ENCODE measurements at places on chromosomes 1 and 21. TPM values are rescaled to one million over a fixed set of nuclear protein-coding genes. Genes with fewer than 3 reads are reported as not detected.

- H3K27me3 ChIP-seq = no peaks in the 10 kb centered on the region
- H3K4me1 ChIP-seq = peaks cover 9% of the 10 kb centered on the region
- no peak for DNase-seq
- no peak overlapping the region for H3K27ac ChIP-seq
Measured at GRCh38 chr1:170678027-170678600, 14.2 kb downstream of the PRRX1 start.

DNA sequence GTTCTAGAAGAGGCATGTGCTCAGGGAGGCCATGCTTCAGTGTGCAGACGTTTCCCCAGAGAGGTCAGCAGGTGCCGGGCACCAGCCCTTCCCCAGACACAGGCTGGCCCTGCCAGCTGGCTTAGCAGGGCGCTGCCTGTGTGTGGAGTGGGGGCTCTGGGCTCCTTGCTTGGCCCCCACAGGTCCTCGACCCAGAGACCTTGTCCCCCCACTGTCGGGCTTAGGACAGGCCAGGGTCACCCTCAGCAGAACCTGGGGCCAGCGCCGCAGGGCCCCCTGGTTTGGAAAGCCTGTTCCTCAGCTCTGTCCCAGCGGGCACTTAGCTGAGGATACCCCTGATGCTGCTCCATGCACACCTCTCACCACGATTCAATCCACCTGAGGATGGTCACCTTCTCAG lies 172.3 kb upstream of the ARHGEF16 start:
- H3K27me3 ChIP-seq = no peaks in the 10 kb centered on the region

The CLCA4 gene
- not detected for total RNA-seq

The ZZZ3 gene
- 48.4 TPM for total RNA-seq

DNA sequence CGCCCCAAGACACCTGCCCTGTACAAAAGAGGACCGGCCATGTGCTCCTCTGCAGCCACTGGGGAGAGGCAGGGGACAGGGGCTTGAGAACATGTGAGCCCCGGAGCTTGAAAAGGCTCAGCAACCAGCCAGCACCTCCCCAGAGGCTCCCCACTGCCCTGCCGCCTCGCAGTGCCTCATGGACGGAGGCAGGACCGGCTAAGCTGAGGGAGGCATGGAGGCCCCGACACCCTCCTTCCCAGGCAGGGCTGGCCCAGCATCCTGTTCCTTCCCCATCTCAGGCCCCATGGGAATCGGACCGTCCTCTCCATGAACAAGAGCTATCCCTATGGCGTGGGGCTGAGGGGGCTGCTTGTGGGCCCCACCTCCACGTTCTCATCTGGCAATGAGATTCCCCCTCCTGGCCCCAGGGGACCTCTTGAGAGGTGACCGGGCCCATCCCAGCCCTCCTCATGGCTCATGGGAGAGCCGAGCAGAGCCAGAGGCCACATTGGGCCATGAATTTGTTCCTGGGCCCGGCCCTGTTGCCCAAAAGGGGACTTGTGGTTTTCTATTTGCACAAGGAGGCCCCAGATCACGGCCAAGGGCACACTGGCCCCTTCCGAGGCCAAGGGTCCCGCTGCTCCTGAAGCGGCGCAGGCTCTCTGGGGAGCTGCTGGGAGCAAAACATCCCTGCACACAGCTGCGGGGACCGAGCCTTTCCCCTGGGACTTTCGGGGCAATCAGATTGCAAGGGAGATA lies 65.2 kb upstream of the ARHGEF16 start:
- DNase-seq = no peak
- no peak overlapping the region for H3K4me3 ChIP-seq
- H3K4me1 ChIP-seq = peaks cover 7% of the 10 kb centered on the region
- no peak overlapping the region for H3K27ac ChIP-seq
- no peaks in the 10 kb centered on the region for H3K36me3 ChIP-seq

DNA sequence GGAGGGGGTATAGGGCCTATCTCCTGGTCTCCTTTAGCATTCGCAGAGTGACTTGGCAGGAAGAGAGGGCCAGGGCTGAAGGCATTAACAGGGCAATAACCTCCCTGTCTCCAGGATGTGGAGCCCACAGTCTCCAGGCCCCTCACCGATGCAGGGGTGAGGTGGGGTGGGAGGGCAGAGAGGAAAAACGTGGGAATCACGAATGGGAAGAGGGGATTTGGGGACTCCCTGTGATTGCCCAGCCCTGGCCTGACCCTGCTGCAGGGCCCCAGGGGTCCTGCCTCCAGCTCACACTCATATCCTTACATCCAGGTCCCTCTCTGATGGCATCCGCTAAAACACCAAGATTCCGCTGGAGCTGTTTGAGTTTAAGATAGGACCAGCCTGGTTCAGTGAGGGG lies 14.6 kb downstream of the TFAP2E start:
- H3K27me3 ChIP-seq = no peaks in the 10 kb centered on the region
- no peak overlapping the region for H3K27ac ChIP-seq
- H3K4me3 ChIP-seq = no peak overlapping the region
- H3K36me3 ChIP-seq = no peaks in the 10 kb centered on the region
- no peak for DNase-seq
- H3K4me1 ChIP-seq = no peaks in the 10 kb centered on the region

- no peaks in the 10 kb centered on the region for H3K36me3 ChIP-seq
- peak; percentile 59 for DNase-seq
- H3K27me3 ChIP-seq = no peaks in the 10 kb centered on the region
Measured at GRCh38 chr21:39048064-39048463, 135.2 kb downstream of the PSMG1 start.

The TMEM201 gene
- total RNA-seq = 10.9 TPM

The OR2M3 gene
- not detected for total RNA-seq

DNA sequence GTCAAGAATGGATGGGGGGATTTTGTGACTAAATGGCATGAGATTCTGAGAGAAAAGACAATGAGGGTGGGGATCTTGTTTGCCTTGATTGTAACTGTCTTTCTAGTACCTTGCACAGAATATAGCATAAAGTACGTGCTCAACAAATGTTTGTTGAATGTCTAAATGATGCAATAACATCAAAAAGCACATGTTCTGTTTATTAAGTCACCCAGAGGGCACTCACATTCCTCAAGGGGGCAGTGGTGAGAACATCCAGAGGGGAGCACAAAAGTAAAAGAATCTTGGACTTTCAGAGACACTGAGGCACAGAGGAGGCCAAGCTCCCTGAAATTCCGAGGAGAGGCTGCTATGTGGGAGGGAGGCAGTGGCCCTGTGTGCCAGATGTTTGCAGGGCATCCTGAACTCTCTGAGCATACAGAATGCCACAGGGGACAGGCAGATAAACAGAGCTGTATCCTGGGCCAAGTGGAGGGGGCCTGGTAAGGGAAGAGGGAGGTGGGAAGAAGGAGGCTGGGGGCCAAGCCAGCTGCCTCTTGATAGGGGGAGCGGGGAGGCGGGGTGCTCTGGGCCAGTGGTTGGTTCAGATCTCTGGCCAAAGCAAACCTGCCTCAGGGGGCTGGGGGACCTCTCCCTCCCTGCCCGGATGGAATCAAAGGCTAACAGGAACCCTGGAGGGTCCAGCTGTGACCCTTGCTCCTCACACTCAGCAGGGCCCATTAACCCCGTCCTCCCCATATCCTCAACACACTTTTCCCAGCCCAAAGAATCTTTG lies 6.5 kb upstream of the ATP1A2 start:
- no peaks in the 10 kb centered on the region for H3K4me1 ChIP-seq
- no peak overlapping the region for H3K27ac ChIP-seq
- peaks cover 19% of the 10 kb centered on the region for H3K27me3 ChIP-seq
- DNase-seq = peak; percentile 22
- no peak overlapping the region for H3K4me3 ChIP-seq

The DISC1 gene
- 9.1 TPM for total RNA-seq

DNA sequence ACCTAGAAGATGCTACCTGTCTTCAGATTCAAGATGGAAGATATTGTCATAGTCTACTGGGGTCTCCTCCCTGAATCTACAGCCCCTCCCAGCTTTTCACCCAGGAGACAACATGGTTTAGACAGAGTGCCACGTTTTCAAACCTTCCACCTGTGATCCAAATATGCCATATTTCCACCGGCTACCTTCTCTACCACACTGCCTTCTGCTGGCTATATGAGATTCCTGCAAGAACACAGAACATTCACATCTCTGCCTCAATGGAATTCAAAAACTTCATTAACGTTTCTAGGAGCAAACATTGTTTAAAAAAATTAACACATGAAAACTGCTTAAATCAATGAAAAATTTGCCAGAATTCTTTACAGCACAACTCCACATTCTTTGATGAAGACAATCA lies 12.9 kb upstream of the LELP1 start:
- H3K27me3 ChIP-seq = no peaks in the 10 kb centered on the region
- no peaks in the 10 kb centered on the region for H3K36me3 ChIP-seq
- H3K4me1 ChIP-seq = no peaks in the 10 kb centered on the region
- no peak for DNase-seq
- H3K27ac ChIP-seq = no peak overlapping the region

GRCh38 chr1:31723828-31724359 lies 20.1 kb upstream of the COL16A1 start:
- peak; percentile 64 for DNase-seq
- no peak overlapping the region for H3K27ac ChIP-seq
- H3K36me3 ChIP-seq = no peaks in the 10 kb centered on the region
- no peak overlapping the region for H3K4me3 ChIP-seq
- peaks cover 7% of the 10 kb centered on the region for H3K4me1 ChIP-seq
- H3K27me3 ChIP-seq = peaks cover 3% of the 10 kb centered on the region

GRCh38 chr1:231799363-231799986 lies 172.9 kb downstream of the DISC1 start:
- H3K4me3 ChIP-seq = no peak overlapping the region
- no peaks in the 10 kb centered on the region for H3K27me3 ChIP-seq
- peak; percentile 51 for DNase-seq
- no peaks in the 10 kb centered on the region for H3K36me3 ChIP-seq

DNA sequence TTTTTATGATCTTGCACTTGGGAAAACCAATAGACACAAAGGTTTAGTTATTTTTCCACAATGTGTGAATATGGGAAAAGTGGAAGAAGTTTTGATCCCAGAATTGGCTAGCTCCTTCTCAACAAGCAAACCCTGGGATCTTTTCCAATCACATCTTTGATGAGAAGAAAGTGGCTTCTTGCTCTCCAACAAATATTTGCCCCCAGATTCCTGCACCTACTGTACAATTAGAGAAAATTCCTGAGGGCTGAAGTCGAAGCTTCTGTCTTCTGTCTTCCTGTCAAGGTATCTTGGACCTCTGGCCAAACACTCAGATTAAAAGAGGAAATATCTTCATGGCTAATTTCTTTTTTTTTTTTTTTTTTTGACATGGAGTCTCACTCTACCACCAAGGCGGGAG lies 113.1 kb upstream of the SLC45A1 start:
- H3K4me3 ChIP-seq = no peak overlapping the region
- peak; percentile 94 for DNase-seq
- no peaks in the 10 kb centered on the region for H3K27me3 ChIP-seq
- H3K4me1 ChIP-seq = peaks cover 32% of the 10 kb centered on the region
- H3K36me3 ChIP-seq = no peaks in the 10 kb centered on the region

DNA sequence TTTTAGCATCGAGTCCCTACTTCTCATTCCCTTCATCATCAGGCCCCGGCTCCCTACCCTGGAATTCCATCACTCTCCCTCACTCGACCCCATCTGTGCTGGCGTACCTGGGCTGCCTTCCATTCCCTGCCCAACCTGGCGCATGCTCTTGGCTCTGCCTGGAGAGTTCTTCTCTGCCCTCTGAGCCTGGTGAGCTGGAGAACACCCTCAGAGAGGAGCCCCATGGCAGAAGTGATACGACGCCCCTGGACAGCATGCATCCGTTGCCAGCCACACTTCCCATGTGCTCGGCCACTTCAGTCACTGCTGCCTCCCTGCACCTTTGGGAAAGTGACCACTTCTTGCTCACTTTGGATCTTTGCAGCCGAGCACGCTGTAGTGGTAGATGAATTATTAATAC lies 30.1 kb downstream of the OLFML2B start:
- no peak overlapping the region for H3K27ac ChIP-seq
- H3K27me3 ChIP-seq = no peaks in the 10 kb centered on the region
- H3K4me1 ChIP-seq = peaks cover 5% of the 10 kb centered on the region
- no peaks in the 10 kb centered on the region for H3K36me3 ChIP-seq
- H3K4me3 ChIP-seq = no peak overlapping the region

The SLC9C2 gene
- total RNA-seq = not detected

The PLEKHN1 gene
- 2.4 TPM for total RNA-seq
